Stimulated activated CD4-positive, alpha-beta T cell treated with anti-CD3 and anti-CD28 coated beads, Interleukin-1b, Interleukin-23, amount 100 ng/mL, for 1 hour (primary cell): ENCODE measurements at places on chromosomes 5 and 9.

DNA sequence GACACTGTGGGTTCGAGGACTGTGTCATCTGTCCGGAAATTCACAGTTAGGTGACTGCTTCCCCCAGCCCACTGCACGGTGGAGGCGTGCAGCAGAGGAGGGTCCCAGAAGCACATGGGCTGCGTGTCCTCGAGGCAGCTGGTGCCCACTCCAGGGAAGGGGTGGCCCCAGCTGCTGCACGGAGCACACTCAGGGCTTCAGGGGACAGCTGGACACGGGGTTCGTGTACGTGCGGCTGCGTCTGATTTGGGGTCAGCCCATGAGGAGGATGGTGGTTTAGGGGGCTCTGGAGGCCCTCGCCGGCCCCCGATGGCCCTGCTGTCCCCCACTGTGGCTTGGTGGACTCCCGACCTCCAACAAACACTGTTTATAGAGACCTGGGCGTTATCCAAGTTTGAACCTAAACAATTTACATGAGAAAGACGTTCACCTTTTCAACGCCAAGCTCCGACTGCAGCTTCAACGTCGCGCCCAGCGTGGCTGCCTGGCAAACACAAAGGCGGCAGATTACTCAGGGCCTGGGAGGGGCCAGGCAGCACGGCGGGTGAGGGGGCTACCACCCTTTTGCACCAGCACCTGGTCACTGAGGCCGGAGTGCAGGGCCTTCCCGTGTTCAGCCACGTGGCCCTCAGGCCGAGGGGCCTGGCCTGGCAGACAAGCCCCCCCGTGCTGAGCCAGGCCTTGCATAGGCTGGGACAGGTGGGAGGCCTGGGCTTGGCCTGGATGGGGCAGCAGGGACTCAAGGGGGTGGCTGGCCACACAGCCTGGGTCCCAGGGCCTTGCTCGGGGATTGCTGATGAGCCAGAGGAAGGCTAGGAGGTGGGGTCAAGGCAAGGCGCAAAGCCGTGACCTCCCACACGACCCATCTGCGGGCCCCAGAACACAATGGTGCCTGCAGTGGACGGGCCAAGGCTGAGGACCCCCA is 55.2 kb downstream of the EXD3 start:
- no peak for DNase-seq

GRCh38 chr5:105882956-105883481 is 1787.7 kb downstream of the EFNA5 start:
- no peak for DNase-seq

- no peak for DNase-seq
These were observed 29.4 kb upstream of the SYNPO start for GRCh38 chr5:150611026-150611425.

- no peak for DNase-seq
These were observed 167.6 kb downstream of the RANBP17 start for GRCh38 chr5:171029401-171029800.

DNA sequence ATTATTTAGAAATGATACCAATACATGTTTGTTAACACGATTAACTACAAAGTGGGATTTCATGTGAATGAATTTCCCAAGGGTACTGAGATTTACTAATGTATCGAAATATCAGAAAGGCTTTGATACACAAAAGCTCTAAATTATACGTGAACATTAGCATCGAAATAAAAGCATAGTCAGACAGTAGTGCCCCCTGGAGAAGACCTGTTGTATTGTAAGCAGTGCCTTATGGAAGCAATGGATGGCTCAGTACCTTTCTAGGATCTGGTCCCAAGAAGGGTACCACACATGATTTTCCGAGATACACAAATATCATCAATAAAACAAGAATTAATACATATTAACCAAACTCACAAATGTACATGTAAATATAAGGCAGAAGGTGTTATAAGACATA is 153.8 kb downstream of the CDH12 start:
- DNase-seq, result no peak

DNA sequence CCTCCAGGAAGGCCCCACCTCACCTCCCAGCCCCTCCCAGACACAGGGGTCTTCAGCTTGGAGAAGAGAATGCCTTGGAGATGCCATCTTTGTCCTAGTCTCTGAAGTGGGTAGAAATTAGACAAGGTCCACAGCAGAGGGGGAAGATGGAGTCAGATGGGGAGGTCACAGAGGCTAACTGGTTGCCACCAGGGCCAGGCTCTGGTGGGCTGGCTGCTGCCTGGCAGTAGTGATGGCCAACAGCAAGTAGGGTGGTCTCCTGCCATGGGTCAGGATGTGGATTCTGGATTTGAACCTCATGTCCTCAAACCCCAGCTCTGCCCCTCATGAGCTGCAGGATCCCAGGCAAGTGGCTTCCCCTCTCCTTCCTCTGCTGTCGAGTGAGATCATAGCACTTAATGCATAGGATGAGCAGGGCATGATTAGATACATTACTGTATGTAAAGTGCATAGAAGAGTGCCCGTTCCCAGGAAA is 38.7 kb upstream of the NEK6 start:
- no peak for DNase-seq

DNA sequence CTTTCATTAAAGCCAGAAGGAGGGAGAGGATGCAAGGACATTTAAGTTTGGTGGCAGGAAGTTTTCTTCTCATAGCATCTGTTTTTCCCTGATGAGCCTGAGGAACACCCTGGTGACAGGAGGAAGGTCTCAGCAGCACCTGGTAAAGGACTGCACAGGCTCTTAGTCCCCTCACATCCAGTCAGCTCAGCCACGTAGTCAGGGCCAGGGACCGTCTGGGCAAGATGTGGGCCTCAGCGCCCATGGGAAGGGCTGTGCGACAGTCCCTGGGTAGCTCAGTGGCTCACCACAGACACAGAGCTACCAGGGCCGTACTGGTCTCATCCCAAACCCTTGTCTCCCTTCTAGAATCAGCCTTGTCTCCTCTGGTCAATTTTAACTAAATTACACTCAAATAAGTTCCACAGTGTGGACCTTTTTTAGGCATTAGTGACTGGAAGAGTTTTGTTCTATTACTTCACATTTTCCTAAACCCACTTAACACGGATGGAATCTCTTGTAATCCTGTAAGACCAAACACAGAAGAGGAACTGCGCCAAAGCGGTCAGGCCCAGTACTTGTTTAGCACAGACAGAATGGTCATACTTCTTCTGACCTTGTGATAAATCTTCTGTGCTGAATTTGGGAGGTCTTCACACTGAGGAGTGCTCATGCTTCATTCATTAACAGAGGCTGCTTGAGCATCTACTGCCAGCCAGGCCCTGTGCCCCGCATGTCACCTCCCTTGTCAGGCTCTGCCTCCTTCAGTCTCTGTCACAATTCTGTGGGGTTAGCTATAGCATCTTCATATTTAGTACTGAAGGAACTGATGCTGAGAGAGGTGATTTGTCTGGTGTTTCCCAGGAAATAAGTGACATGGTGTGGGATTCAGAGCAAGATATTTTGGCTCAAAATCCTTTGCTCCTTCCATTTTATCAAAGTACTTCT is 91.4 kb downstream of the ANGPTL2 start:
- DNase-seq, result no peak

GRCh38 chr9:34500623-34501267 is 22.0 kb downstream of the ENHO start:
- peak; percentile 50 for DNase-seq

- no peak for DNase-seq
These were observed 40.3 kb downstream of the GLRX start for GRCh38 chr5:95782181-95782580.

DNA sequence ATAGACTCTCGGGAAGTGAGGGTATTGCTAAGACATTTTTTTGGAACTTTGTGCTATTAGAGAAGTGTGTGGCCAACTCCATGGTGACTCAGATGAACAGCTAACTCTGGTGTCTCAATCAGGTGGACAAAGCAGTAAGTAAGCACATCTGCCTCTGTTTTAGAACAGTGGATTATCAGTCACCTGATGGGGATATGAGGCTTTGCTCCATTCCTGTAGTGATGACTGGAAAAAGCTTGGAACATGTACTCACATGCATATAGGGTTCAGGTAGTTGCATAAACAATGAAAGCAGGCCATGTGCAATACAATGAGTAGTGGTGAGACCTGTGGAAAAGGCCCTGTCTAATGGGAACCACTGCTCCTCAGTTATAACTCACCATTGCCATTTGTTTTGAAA is 168.2 kb upstream of the FBN2 start:
- no peak for DNase-seq

DNA sequence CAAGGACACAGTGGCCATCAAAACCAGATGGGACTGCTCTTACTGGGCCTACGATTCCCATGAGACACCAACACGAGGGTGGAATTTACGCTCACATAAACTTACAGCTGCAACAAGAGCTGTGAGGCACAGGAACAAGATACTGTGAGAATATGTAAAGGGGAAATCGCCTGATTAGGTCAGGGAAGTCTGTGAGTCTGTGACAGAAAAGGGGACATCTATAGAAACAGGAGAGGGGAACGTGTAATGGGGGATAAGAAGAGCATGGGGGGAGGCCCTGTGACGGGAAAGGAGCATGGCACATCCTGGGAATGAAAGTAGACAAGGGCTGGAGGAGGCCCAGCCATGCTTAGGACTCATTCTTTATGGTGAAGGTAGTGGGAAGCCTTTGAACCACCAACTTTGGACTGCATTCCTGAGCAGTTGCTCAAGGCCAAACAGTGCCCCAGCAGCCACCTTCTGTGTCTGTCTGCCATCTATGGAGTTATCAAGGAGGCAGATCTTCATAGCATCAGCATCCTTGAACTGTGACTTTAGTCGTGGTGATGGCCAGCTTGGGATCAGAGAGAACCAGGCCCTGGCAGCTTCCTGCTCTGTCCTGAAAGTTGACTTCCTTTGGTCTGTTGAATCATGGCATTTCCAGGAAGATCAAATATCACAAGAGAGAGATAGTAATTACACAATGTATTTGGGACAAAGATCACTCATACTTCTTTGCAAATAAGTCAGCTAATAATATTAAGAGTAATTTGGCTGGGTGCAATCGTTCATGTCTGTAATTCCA is 87.9 kb upstream of the FAM169A start:
- DNase-seq, result no peak

DNA sequence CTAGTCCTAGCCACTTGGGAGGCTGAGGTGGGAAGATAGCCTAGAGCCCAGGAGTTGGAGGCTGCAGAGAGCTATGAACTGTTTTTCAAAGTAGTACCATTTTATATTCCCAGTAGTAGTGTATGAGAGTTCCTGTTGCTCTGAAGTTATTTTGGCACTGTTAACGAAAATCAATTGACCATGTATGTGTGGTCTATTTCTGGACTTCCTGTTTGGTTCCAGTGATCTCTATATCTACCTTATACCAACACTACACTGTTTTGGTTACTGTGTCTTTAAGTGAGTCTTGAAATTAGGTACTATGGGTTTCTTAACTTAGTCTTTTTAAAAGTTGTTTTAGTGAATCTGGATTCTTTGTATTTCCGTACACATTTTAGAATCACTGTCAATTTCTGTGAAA is 13.6 kb downstream of the SLF1 start:
- no peak for DNase-seq

GRCh38 chr9:71072587-71072986 is 48.8 kb downstream of the TRPM3 start:
- DNase-seq, result no peak

GRCh38 chr9:36855448-36856315 is 178.4 kb downstream of the PAX5 start:
- no peak for DNase-seq

DNA sequence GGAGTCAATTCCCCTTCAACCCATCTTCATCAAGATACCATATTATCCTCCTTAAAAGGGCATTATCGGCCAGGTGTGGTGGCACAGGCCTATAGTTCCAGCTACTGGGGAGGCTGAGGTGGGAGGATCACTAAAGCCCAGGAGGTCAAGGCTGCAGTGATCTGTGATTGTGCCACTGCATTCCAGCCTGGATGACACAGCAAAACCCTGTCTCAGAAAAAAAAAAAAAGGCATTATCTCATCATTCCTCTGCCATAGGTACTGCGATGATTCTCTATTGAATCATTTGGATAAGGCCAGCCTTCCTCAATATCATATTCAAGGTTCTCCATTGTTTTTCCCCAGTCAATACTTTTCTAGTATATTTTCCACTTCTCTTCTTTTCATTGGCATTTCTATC is 39.2 kb upstream of the RAB3C start:
- DNase-seq, result no peak

DNA sequence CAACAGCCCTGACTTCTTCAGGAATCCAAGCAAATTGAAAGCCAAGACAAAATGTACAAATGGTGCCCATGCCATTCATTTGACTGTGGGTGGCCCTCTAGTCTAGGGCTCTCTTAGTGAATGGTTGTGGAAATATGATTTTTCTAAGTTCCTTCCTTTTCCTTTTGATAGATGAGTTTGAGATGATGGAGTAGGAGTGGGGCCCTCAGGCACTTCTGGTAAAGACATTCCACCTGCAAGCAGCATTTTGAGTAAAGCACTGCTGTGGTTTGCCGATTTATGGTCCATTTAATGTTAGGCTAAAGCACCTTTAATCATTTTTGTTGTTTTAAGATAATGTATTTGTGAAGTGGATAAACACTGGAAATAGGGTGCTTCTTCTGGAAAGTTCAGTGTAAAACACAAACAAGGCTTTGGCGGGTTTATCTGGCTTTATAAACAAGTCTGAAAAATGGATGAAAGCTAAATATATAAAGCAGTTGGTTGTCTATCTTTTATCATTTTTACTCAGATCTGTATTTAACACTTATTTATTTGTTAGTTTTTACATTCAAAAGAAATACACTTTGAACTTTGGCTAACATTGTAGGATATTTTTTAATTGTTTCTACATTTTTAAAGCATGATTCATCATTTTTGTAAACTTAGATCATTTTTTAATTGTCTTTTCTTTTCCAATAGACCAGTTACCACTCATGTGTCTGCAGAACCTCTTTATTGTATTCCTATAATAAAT is 213.5 kb downstream of the PJA2 start:
- DNase-seq, result no peak

DNA sequence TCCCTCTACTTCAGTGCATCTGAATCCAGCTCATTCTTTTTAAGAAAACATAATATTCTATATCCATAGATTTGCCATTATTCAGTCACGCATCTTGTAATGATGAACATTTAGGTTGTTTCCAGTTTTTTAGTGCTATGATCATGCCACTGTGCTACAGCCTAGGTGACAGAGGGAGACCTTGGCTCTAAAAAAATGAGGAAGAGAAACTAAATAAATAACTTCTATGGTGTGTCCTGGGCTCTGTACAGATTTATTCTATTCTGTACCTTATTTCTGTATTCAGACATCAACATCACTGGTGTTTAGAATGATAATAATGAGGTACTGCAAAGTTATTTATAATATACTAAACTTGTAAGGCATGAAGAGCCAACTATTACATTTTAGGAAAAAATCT is 45.9 kb downstream of the PDE8B start:
- no peak for DNase-seq

GRCh38 chr9:108776920-108777639 is 78.7 kb downstream of the ACTL7B start:
- DNase-seq, result no peak

- no peak for DNase-seq
These were observed 66.3 kb downstream of the MRPL36 start for GRCh38 chr5:1733369-1733768.
